CD8-positive, alpha-beta memory T cell (primary cell): ENCODE measurements at places on chromosomes 16 and 17. TPM values are rescaled to one million over a fixed set of nuclear protein-coding genes. Genes with fewer than 3 reads are reported as not detected.

Gene TP53TG3B
- not detected for total RNA-seq

DNA sequence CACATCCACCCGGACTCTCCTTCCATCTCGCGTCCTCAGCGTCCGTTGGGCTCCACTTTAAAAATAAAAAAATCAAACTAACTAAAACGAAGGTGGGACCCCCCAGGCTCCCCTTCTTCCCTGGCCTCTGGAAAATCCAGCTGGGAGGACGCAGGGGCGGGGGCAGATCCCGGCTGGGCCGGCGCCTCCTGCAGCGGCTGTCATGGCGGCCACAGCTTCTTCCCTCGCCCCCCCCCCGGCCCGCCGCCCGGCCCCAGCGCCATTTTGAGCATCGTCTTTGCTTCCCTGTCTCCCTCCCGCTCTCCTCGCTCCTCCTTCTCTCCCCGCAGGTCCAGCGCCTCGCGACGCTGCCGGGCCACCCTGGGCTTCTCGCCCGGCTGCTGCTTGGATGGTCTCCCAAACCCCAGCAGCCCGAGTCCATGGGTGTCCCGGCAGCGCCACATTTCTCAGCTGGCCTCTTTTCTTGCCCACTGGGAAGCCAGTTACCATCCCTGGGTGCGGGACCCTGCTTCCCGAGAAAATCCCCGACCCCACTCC, 3.3 kb downstream of the HOXB2 start:
- no peak for DNase-seq

DNA sequence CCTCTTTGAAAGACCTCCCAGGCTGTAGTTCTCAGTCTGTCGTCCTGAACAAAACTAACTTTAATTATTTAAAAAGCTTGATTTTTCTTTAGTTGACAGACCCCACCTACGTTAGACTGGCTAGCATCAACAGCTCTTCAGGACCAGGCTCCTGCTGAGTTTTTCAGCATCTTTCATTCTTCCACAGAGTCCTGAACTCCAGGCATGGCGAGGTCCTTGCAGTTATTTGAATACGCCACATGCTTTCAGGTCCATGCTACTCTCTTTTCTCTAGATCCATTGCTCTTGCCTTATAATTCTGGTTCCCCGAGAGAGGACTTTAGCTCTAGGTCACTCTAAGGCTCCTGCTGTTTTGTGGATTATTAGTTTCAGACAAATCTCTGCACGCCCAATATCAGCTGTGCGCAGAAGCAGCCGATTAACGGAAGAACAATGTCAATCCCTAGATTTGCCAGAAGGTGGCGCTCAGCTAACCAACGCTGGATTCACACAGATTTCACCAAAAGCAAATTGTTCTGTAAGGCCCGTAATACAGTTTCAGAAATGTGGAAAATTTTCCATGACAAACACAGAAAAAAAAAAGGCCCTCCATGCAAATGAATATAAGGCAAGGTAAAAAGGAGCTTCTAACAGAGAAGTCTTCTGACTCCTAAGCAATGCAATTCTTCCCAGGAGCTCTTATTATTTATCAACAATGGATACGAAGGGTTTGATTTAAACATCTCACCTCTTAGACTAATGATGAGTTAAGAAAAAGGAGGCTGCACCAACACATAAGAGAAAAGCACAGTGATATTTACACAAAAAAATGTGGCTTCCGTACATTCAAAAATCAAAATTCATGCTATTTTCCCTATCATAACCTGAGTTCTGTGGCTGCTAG, 33.5 kb upstream of the BCO1 start:
- DNase-seq, result no peak

Gene CBLN1
- total RNA-seq, result not detected
